ENCODE measurements at places on chromosomes 3 and 15. TPM values are rescaled to one million over a fixed set of nuclear protein-coding genes. Genes with fewer than 3 reads are reported as not detected.

DNA sequence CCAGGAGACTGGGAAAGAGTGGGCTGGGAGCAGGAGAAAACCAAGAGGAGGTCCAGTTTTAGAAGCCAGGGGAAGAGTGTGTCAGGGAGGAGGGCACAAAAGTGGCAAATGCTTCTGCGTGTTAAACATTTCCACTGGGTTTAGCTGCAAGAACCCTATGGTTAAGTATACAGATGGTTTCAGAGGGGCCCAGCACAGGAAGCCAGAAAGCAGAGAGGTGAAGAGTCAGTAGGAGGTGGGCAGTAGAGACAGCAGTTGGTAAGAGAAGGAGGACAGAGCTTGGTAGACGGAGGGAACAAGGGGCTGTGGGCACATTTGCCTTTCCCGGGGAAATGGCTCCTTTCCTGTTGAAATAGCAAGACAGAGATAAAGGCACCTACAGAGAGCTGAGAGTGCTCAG, 133.8 kb downstream of the EPHB1 start:
- DNase-seq = no peak

GRCh38 chr3:114569186-114569585, 275.4 kb downstream of the TIGIT start:
- no peak for DNase-seq

- DNase-seq = no peak
These were observed 264.0 kb upstream of the CRBN start for GRCh38 chr3:3443482-3443881.

GRCh38 chr3:45464336-45465170, 76.2 kb downstream of the LARS2 start:
- DNase-seq = no peak

DNA sequence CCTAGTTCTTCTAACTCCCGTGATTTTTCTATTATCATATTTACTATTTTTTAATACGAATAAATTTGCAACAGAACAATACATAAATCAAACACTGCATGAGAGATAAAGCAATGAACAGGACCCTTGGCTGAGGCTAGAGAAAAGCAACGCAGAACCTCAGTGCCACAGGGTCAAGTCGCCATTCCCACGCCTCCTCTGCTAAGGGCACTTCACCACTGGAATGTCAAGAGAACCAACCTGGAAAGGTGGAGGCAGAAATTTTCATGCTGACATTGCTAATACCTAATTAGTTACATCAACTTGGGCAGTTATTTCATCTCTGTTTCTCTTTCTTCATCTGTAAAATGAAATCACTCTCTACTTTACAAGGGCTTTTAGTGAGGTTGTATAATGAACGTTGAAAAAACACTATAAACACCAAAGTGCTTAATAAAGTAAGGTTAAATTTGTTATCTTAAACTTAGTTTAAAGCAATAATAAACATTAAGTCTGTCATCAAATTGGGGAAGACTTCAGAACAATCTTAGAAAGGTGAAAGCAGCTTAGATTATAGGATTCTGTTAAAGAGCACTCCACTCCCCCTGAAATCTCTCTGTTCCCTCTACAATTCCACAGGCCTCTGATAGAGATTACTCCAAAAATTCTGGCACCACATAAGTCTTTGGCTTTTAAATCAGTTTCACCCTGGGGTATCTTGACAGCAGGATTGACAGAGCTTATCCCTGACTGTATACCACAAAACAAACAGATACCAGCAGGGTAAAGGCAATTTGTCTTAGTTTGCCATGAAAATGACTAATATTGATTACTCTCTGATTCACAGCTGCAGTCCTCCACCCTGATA, 41.9 kb downstream of the PLCH1 start:
- no peak for DNase-seq

- no peak for DNase-seq
These were observed 85.0 kb downstream of the MECOM start for GRCh38 chr3:169578381-169579024.

The CCRL2 gene
- not detected for total RNA-seq

All from fibroblast of the aortic adventitia (primary cell).